ENCODE measurements at places on chromosomes 12 and 14. TPM values are rescaled to one million over a fixed set of nuclear protein-coding genes. Genes with fewer than 3 reads are reported as not detected.

- no peak for DNase-seq
These were observed 59.9 kb downstream of the TMCC3 start for GRCh38 chr12:94590428-94590827.

DNA sequence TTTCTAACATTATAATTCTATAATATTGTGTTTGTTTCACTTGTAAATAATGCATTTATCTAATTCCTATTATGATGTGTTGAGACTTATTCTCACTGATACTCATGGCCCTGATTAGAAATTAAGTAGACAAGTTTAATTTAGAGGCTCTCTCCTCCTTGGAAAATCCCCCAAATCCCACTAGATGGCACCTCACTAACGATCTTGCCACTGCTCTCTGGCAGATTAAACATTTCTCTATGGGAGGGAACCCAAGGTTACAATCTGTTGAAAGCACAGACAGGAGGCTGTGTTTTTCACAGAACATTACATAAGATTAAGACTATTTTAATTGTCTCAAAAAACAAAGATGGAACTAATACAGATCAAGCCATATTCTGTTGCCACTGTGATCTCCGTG, 318.7 kb downstream of the LRFN5 start:
- DNase-seq = peak; percentile 6

GRCh38 chr14:70359076-70359424, 433 bp downstream of the COX16 start:
- DNase-seq = no peak

GRCh38 chr12:4287325-4288211, 14.0 kb downstream of the CCND2 start:
- no peak for DNase-seq

Gene IGF1
- total RNA-seq = not detected

- DNase-seq = no peak
These were observed 3.7 kb downstream of the KIF5A start for GRCh38 chr12:57553343-57554202.

Gene POTEM
- total RNA-seq = not detected

DNA sequence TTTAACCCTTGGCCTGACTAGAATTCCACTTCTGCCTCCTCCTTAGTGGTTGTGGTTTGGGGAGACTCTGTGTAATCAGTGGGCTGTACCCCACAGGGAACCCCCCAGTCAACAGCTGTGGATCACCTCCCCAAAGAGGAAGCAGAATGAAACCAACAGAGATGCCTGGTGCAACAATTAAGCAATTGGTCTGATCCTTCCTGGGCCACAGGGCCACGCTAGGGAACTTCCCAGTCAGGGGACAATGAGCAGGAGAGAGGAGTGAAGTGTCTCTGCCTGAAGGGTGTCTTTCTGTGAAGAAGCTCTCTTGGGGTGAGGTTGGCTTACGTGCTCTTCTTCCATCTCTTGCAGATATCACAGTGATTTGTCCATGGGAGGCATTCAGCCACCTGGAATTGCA, 8.2 kb downstream of the PDE6H start:
- DNase-seq = no peak

Data from Caki2 (cell line).